ENCODE measurements at places on chromosomes 12 and 14.

- DNase-seq = peak; percentile 72
Observed at GRCh38 chr12:47949441-47950341, 13.7 kb upstream of the TMEM106C start.

- no peak for DNase-seq
Observed at GRCh38 chr14:105039458-105040205, 18.7 kb upstream of the CDCA4 start.

DNA sequence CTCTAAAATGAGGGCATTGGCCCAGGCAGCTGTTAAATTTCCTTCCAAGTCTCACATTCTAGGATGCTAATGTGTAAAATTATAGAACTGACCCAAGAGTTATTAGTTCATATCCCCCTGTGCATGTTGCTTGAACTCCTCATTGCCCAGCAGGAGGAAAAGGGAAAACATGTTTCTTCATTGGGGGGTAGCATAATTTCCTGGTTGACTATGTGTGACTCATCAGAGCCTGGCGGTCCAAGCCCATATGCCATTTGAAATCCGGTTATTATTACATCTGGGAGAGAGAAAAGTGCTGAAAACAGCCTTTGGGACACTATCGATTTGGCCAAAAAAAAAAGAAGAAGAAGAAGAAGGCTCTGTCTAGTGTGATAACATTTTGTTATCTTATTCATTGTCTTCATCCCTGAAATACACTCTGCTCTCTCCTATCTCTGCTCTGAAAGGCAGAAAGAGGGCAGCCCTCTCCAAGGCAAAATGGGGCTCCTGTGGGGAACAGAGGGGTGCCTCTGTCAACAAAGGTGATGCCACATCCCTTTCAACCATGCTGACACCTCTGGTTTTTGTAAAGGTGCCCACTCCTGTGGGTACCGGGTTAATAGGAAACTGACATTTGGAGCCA, 114.2 kb downstream of the DAD1 start:
- DNase-seq = no peak

DNA sequence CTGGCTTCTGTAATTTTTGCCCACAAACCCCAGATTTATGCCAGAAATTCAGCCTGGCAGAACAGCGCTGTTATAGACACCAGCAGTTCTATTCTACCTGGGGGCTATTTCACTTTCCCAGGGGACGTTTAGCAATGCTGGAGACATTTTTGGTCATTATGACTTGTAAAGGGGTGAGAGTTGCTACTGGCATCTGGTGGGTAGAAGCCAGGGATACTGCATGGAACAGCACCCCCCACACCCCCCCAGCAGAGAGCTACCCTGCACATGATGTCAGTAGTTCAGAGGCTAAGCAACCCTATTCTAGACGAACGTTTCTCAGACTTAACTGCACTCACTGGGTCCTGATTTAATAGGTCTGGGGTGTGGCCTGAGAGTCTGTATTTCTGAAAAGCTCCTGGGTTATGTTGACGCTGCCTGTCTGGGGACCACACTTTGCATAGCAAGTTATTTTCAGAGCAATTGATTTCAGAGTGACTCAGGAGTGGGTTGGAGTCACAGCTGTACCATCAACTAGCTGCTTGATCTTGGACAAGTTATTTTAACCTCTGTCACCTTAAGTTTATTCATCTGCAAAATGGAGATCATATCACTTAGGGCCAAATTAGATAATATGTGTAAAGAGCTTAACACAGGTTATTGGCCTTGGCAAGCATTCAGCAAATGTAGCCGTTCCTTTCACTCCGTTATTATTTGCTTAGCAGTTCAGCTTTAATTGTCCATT, 48.5 kb downstream of the CHST11 start:
- no peak for DNase-seq

DNA sequence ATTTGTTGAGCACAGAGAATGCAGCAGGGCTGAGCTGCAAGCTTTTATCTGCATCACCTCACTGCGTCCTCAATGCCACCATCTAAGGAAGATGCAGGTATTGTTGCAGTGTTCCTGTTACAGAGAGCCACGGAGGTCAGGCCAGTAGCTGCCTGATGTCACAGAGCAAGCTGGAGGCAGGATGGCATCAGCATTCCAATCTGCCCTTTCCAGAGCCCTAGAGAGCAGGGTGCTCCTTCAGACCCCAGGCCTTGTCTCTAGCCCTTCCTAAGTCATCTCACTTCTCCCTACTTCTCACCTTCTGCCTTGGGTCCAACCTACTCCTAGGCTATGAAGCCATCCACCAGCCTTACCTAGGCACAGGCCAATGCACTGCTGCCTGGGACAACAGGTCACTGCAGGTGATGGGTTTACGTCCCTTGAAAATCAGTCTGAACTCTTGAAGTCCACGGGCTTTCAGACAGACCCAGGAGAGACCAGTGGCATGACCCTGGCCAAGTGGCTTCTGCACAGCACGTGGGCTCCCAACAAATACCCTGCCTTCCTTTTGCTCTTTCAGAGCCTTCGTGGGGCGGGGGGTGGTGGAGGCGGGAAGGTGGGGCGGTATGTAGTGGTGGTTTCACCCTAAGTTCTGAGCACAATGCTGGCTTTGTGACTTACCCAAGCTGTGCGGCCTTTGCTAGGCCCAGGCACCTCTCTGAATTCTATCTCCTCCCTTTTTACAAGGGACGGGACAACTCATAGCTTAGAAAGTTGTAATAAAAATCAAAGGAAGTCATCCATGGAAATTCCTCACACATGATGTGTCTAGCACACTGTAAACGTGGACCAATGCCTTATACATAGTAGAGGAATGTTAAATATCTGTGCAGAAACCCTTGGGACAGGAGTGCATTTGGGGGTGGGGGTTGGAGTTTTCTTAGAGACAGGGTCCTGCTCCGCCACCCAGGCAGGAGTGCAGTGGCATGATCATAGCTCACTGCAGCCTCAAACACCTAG, 136.0 kb downstream of the KSR2 start:
- no peak for DNase-seq

- no peak for DNase-seq
Observed at GRCh38 chr14:89382901-89383845, 33.9 kb downstream of the FOXN3 start.

GRCh38 chr14:95681153-95681552, 5.1 kb upstream of the TCL1B start:
- DNase-seq = no peak

- DNase-seq = no peak
Observed at GRCh38 chr12:106235770-106236169, 12.1 kb downstream of the CKAP4 start.

DNA sequence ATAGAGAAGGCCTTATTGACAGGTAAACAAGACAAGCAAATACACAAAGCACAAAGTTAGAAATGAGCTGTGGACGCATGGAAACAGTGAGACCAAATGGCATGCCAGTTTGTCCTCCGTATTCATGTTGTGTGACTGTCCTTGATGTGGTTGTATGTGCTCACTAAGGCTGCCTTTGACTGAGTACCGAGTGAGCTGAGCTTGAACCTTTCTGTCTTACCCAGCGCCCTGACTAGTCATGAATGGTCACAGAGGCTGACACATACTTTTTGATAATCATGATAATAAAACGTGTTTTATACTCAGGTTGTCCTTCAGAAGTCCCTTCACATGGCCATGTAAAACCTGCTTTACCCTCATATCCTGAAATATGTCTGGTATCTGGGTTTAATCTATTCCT, 553 bp upstream of the CATSPERB start:
- DNase-seq = no peak

DNA sequence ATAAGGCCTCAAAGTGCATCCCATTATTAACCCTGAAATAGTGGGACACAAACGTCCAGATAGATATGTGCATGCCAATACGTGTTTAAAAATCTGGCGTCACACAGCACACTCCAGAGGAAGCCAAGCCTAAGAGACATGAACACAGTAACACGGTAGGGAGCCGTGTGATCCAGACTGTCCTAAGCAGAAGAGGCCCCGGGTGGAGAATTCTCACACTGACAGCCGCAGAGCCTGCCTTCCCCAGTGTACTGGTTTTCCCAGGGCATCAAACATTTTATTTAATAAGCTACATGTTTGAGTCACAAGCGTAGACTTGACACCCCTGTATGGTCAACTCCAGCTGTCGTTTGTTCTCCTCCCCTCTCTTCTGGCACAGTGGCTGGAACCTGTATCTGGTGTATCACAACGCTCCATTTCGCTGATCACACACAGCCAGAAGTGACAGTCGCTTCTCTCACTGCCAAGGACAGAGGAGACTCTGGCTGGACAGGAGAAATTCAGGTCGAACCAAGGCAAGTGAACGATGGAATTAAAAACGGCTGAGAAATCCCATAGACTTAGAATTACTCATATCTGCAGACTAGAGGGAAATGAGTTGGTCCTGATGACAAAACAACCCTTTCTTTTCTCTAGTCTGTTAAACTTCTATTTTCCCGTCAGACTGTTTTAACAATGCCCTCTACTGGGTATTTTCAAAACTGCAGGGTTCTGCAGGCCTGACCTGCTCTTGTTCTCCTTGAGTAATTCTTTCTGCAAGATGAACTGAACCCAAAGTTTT, 359.9 kb downstream of the RGS6 start:
- DNase-seq = peak; percentile 55

- no peak for DNase-seq
Observed at GRCh38 chr12:18899678-18900317, 161.9 kb downstream of the CAPZA3 start.

DNA sequence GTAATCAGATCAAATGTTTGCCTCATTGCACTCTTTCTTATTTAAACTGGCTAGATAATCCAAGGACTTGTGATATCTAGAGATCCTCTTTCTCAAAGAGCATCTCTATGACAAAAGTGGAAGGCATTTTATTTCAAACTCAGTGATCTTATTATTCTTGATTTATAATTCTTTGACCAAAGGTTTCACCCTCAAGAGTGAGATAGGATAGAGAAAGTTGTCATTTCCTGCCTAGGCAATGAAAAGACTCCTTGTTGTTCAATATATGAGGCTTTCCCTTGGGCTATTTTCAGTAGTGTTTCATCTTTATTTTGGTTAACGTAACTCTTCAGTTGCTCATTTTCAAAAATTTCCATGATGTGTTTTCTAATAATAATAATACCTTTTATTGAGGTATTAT, 18.0 kb upstream of the INSM2 start:
- DNase-seq = no peak

- DNase-seq = peak; percentile 46
Observed at GRCh38 chr12:32896432-32897280, at the start of gene PKP2. PKP2 (minus strand) TSS chr12:32896777; CDS start chr12:32896731, 46 bp downstream.

DNA sequence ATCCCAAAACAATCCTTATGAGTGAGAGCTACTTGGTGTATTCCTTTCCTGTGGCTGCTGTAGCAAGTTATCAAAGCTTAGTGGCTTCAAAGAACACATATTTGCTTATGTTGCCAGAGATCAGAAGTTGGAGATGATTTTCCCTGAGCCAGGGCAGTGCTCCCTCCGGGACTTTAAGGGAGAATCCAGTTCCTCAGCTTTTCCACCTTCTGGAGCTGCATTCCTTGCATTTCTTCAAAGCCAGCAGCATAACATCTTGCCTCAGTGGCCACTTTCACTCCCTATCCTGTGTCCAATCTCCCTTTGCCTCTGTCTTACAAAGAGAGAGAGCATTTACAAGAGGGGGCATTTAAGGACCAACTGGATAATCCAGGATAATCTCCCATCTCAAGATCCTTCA, 33.7 kb downstream of the P2RX7 start:
- no peak for DNase-seq

GRCh38 chr12:112503512-112503911, 84.8 kb downstream of the PTPN11 start:
- no peak for DNase-seq

GRCh38 chr12:83198291-83199015, 511.7 kb downstream of the TMTC2 start:
- no peak for DNase-seq

DNA sequence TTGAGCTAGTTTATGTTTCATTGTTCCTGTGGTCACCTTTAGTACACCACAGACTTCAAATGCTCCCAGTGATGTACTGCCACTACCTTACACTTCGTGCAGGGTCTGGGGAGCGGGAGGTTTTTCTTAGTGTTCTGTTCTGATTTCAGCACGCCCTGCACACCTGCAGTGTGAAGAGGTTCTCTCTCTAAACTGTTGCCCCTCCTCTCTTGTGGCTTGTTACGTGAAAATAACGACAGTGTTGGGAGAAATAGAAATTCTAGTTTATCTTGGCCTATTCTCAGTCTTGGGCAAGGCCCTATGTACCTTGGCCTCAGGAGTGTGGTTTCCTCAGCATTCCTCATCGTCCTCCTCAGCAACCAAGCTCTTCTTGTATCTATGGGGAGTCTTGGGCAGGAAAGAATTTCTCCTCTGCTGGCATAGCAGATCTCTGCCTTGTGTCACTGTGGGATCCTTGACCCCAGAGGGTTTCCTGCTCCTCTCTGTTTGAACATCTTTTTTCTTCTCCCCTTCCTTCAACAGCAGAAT, 48.6 kb downstream of the EIF2S3B start:
- DNase-seq = no peak

GRCh38 chr12:3199551-3200031, 122.4 kb downstream of the TSPAN9 start:
- DNase-seq = peak; percentile 33

All from neural crest cell (in vitro differentiated cells).